Nucleus accumbens (tissue), 56 donors: ENCODE measurements at places on chromosomes 1 and 21.

DNA sequence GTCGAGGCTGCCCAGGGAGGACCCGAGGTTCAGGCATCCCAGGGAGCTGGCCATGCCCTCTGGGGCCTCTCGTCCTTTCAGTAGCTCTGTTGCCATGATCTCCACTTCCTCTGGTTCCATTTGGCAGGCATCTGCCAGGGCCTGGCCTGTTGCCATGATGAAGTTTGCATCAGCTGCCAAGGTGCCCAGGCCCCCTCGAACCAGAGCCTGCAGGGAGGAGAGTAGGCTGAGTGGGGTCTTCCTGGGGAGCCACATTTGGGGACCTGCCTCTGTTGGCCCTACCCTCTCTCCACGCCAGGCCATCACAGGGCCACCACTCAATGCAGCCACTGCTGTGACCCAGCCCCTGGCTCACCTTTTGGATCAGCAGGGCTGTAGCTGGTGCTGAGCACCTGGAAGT is 16.4 kb upstream of the KIF21B start:
- no peak for DNase-seq

GRCh38 chr1:114117654-114118053 is 36.0 kb downstream of the SYT6 start:
- DNase-seq: no peak

GRCh38 chr21:25709684-25710265 is 24.9 kb downstream of the ATP5PF start:
- DNase-seq: no peak

DNA sequence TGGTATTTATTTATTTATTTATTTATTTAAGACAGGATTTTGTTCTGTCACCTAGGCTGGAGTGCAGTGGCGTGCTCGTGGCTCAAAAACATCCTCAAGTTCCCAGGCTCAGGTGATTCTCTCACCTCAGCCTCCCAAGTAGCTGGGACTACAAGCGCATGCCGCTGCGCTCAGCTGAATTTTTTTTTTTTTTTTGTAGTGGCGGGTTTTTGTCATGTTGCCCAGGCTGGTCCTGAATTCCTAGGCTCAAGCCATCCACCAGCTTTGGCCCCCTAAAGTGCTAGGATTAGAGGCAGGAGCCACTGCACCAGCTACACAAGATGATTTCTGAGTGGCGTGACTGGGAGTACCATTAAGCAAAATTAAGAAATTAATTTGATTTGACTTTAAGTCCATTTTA is 31.7 kb downstream of the CNST start:
- DNase-seq: no peak

DNA sequence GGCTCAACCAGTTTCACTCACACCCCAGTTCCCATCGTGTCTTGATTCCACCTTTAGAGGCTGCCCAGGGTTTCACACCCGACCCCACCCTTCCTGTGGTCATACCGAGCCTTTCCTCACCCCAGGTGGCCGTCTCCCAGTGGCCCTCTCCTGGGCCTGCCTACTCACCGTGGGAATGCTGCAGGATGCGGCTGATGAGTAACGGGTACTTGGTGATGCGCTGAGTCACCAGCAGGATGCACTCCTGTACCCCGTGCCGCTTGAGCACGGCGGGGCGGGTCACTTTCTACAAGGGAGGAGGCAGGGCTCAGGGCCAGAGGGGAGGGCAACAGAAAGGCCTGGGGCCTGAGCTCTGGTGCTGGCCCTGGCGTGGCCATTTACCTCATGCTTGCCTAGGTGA is 16.4 kb downstream of the ARHGEF2 start:
- no peak for DNase-seq

DNA sequence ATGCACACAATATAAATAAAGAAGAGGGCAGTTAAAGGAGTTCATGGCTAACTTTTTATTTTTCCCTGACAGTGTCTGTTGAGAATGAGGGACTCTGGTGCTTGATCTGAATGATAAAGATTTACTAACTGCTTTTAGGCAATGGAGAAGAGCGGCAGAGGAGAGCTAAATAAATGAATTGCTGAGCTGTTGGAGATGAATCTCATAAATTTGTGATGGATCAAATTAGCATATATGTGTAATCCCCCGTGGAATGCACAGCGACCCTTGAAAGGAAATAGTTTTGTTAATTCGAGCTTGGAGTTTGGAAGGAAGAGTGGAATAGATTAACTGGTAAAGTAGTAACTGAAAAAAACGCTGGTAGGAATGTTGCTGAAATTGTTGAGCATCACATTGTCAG is 40.2 kb downstream of the HMCN1 start:
- DNase-seq: no peak

GRCh38 chr21:27818847-27819246 is 852.0 kb upstream of the ADAMTS5 start:
- no peak for DNase-seq

- no peak for DNase-seq
Observed at GRCh38 chr1:20474333-20474975, 11.6 kb downstream of the CAMK2N1 start.
